Stimulated activated CD8-positive, alpha-beta memory T cell treated with anti-CD3 and anti-CD28 coated beads, Interleukin-15, amount 100 ng/mL, for 48 hours (primary cell): ENCODE measurements at places on chromosomes 5 and 9.

DNA sequence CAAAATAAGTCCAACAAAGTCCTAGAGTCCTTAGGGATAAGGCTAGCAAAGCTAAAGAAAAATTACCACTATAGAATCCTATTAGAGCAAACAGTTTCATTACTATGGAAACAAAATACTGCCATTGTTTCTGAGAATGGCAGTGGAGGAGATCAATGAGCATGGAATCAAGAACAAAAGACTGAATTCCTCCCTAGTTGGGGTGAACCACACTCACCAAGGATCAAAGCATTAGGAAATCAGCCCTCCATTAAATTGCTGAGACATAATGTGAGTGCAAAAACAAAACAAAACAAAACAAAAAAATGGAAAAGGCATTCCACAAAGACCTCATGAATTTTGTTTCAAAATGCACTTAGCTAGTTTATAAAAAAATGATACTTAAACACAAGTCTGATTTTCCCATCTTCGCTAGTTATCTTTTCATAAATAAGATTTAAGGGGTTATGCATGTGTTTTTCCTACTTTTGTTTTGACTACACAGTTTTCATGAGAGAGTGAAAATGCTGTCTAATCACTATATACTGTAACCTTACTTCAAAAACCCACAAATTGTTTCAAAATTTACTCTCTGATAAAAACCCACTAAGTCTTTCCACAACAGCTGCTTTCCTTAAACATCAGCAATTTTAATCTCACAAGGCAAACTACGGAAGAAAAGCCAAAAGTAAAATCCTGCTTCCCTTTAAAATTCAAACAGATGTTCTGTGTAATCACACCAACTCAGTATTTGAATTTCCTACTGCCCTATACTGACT lies 9.7 kb downstream of the SERINC5 start:
- DNase-seq, result no peak

- no peak for DNase-seq
These were observed 13.7 kb downstream of the DOCK2 start for GRCh38 chr5:169650701-169651331.

- no peak for DNase-seq
These were observed 65.0 kb downstream of the UGCG start for GRCh38 chr9:111961575-111961974.

GRCh38 chr5:80797428-80798024 lies 142.7 kb upstream of the DHFR start:
- no peak for DNase-seq

DNA sequence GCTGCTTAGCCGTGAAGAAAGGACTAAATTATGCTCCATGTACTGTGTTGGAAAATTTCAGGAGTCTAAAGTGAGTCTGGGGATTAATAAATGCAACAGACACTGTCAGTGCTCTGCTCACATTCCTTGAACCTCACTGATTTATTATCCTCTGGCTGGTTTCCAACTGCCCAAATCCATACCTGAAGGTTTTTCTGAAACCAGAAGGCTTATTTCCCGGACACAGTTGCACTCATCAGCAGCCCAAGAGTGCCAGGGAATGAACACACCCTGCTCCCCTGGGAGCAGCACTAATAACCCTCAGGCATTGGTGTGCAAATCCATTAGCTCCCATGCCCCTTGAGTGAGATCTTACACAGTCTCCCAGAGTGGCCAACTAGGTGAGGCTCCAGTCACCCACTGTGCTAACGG lies 38.7 kb downstream of the F2R start:
- no peak for DNase-seq

- no peak for DNase-seq
These were observed 187.7 kb downstream of the TLE4 start for GRCh38 chr9:79759460-79759859.

GRCh38 chr5:119323601-119324000 lies 32.2 kb upstream of the TNFAIP8 start:
- DNase-seq, result no peak

DNA sequence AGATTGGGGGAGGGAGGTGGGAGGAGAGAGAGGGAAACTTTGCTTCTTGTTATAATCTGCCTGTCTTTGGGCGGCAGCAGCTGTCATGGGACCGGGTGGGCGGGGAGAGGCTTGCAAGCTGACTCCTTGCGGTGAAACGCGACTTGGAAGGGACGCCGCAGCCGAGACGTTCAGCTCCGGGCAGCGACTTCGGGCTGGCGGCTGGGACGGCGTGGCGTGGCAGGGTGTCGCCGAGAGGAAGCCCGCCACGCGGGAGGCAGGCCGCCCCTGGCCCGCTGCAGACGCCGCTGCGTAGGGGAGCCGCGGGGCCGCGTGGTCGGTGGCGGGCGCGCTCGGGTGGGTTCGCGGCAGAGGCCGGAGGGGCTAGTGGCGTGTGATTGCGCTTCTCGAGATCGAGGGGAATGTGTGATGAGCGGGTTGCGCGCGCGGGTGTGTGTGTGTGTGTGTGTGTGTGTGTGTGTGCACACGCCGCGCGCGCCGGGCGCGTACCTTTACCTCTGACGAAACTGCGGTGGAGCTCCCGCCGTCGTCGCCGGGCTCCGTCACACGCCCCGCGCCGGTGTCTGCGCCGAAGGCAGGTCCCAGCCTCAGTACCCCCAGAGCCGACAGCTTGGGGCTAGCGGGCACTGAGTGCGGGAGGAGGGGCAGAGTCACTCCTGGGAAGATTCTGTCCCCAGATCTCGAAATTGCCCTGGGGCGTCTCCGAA lies 1.7 kb downstream of the PPARGC1B start:
- peak; percentile 82 for DNase-seq

DNA sequence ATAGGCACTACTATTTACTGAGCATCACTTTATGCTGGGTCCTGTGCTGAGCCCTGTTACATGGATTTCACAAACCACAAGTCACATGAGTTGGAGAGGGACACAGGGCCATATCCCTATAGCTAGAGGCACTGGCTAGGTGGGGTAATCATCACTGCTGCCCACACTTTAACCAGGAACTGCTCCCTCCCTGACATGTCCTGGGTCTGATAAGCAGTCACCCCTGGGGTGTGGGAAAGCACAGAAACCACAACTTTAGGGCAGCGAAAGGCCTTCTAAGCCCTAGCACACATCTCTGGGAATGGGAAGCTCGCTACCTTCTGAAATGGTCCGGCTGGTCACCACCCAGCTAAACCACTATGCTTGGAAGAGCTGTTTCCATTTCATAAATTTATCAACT lies 15.0 kb downstream of the TBC1D2 start:
- no peak for DNase-seq

DNA sequence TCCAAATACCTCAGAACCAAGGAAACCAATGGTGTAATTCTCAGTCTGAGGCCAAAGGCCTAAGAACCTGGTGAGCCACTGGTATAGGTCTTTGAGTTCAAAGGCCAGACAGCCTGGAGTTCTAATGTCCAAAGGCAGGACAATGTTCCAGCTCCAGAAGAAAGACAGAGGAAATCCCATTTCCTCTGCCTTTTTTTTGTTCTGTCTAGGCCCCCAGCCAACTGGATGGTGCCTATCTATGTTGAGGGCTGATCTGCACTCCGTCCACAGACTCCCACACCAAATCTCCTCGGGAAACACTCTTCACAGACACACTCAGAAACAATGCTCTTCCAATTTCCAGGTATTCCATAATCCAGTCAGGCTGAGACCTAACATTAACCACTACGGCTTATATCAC lies 30.1 kb downstream of the FNIP1 start:
- DNase-seq, result no peak

- no peak for DNase-seq
These were observed 75.6 kb downstream of the GAPVD1 start for GRCh38 chr9:125337236-125337635.

DNA sequence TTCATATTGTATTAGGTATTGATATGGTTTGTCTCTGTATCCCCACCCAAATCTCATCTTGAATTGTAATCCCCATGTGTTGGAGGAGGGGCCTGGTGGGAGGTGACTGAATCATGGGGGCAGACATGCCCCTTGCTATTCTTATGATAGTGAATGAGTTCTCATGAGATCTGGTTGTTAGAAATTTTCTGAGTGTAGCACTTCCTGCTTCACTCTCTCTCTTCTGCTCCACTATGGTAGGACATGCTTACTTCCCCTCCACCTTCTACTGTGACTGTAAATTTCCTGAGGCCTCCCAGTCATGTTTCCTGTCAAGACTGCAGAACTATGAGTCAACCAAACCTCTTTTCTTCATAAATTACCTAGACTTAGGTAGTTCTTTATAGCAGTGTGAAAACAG lies 187.4 kb upstream of the SLC24A2 start:
- no peak for DNase-seq

GRCh38 chr9:77014597-77015263 lies 4.7 kb upstream of the FOXB2 start:
- DNase-seq, result no peak

GRCh38 chr9:112711050-112711689 lies 6.7 kb downstream of the INIP start:
- no peak for DNase-seq

DNA sequence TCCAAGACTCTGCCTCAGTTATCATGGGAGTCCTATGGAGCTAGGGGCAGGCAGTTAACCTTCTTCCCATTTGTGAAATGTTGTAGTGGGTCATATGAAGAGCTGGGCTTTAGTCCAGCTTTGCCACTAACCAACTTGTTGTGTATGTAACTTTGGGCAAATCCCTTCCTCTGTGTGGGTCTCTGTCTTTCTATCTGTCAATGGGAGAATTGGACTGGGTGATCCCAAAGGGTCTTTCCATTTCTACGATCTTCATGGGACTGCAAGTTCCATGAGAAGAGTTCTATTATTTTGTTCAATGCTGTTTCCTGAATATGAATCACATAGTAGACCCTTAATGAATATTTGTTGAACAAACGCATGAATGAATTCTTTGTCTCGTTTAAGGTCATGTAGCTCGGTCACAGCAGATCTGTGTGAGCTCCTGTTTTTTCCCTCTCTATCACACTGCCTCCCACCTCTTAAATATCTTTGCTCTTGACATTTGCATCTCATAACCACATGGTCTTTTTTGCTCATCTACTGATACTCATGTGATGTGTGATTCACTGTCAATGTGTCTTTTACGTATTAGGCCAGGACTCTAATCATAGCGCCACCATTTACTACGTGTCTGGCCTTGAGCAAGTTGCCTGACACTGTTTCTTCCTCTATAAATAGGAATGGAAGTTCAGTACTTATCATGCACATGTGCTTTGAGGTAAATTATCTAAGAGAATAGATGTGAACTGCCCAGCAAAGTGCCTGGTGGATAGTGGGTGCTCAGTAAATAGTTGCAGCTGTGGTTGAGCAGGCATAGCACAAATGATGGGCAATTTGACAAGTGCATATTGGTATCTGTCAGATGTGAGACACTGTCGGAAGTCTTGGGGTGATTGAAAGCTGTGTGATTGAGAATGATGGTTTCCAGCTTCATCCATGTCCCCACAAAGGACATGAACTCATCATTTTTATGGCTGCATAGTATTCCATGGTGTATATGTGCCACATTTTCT lies 37.4 kb downstream of the PTTG1 start:
- no peak for DNase-seq

DNA sequence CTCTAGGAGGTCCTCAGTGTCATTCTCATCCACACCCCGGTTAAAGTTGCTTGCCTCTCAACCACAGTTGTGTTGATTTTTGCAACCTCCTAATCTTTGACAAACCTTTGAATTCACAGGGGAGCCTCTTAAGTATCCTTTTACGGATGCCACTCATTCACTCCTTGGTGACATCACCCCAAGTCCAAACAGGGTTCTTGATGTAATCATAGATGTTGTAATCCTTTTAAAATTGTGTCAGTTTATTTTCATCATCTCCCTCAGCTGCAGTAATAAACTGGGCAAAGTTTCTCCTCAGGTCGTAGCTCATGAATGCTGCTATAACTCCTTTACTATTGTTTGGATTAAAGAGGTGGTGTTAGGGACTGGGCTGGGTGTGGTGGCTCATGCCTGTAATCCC lies 637.2 kb upstream of the NUDT12 start:
- no peak for DNase-seq

GRCh38 chr5:11851416-11851815 lies 52.8 kb downstream of the CTNND2 start:
- no peak for DNase-seq

- DNase-seq, result no peak
These were observed 29.8 kb upstream of the NSMF start for GRCh38 chr9:137488906-137489305.

GRCh38 chr5:112687306-112687705 lies 50.4 kb upstream of the APC start:
- no peak for DNase-seq

DNA sequence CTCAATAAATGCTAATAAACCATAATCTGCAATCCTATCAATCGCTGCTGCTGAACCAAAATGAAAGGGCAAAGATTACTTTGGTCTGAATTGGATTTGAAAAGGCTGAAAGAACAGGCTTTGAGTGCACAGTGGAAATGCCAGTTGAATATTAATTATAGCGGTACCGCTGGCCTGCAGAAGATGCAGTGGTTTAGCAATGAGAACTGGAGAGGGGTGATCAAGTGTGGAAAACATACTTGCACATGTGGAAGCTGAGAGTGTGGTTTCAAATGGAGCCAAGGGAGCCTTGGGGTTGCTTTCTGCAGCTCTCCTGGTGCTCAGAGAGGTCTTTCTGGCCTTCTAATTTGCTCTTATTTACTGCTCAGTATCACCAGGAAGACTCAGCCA lies 133.9 kb downstream of the PTTG1 start:
- no peak for DNase-seq

DNA sequence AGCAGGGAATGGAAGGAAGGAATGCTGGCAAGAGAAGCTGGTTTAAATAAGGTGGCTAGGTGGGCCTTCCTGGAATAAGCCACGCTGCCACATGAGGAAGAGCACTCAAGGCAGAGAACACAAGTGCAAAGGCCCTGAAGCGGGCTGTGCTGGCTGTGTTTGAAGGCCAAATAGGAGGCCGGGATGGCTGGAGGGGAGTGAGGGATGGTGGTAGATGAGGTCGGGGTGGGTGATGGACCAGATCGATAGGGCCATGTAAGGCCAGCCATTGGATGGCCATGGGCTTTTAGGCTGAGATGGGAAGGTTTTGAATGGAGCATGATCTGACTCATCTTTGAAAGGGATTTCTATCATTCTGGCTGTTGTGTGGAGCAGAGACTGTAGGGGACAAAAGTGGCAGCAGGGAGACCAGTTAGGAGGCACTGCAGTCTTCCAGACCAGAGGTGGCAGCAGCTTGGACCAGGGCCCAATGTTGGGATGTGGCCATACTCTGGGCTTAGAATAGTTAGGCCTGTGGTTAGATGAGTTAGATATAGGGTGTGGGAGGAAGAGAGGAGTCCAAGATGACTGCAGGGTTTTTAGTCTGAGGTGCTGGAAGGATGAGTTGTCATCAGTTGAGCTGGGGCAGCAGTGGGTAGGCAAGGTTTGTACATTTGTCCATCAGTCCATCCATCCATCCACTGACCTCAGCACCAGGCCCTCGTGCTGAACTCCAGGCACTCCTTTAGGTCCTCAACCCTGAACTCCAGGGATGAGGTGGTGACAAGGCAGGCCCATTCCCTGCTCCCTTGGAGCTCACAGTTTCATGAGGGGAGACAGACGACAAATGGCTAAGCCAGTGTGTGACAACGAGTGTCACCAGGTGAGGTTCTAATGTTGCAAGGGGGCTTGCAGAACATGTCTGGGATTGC lies 30.3 kb downstream of the NDST1 start:
- no peak for DNase-seq

DNA sequence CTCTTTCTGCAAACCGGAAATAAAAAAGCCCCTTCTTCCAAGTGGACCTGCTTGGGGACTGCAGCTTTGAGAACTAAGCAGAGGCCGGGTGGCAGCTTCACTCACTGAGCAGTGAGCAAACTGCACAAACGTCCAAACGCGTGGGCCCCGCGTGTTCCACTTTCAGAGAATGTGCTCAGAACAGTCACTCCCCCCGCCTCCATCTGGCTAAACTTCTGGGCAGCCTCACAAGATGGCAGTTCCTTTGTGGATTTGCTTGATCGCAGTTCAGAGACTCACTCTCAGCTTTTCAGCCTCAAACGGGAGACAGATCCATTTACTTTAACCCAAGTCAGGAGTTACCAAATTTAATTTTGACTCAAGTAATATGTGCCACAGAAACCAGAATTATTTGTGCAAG lies 216.6 kb downstream of the TLE1 start:
- DNase-seq, result no peak
